ENCODE measurements at places on chromosomes 1 and 21. TPM values are rescaled to one million over a fixed set of nuclear protein-coding genes. Genes with fewer than 3 reads are reported as not detected.

Gene WNT3A
- total RNA-seq: not detected

Gene TTLL7
- total RNA-seq: 15.3 TPM

DNA sequence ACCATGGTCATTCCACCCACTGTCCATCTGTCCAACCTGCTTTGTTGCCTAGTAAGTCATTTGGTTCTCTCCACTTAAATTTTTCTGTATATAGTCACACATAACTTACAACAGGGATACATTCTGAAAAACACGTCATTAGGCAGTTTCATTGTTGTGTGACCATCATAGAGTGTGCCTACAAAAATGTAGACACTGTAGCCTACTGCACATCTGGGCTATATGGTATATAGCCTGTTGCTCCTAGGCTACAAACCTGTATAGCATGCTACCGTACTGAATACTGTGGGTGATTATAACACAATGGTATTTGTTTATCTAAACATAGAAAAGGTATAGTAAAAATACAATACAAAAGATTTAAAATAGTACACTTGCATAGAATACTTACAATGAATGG is 10.0 kb upstream of the NPL start:
- no peak for DNase-seq

- DNase-seq: no peak
Measured at GRCh38 chr21:33828083-33828482, 87.5 kb downstream of the ATP5PO start.

- DNase-seq: no peak
Measured at GRCh38 chr21:14241297-14241696, 25.3 kb downstream of the RBM11 start.

DNA sequence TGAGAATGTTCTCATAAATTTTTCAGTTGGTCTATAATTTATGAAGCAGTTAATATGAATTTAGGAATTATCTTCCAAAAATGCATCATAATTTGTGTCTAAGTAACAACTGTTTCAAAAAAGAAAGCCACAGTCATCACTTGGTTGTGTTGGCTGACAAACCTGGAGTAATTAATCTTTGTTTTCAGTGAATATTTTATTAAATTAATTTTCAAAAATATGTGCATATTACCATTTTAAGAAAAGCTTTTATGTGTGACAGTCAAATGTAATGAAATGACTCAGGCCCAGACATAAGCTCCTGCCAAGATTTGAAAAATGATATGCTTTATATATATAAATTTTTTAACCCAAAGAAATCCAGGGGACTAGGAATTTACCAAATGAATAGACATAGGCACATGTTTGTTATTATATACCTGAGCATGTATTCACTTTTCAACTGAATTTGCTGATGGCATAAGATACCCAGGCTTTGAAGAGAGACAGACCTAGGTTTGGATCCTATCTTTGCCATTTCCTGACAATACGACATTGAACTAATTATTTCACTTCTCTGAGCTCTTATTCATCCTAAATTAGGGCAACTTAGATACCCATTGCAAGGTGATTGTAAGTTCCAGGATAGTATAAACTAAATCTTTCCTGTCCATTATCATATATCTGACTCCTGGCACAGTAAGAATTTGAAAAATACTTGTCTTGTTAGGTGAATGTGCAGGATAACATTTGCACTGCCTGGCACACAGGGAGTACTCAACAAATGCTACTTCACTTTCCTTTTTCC is 729.5 kb upstream of the ADGRL2 start:
- DNase-seq: no peak

GRCh38 chr1:109466452-109467300 is at the start of gene SYPL2:
TSS of gene SYPL2 (plus strand) at chr1:109466546. CDS start at chr1:109466844, 298 bp downstream.
- peak; percentile 87 for DNase-seq

- DNase-seq: no peak
Measured at GRCh38 chr21:25539606-25540005, 67.7 kb downstream of the MRPL39 start.

DNA sequence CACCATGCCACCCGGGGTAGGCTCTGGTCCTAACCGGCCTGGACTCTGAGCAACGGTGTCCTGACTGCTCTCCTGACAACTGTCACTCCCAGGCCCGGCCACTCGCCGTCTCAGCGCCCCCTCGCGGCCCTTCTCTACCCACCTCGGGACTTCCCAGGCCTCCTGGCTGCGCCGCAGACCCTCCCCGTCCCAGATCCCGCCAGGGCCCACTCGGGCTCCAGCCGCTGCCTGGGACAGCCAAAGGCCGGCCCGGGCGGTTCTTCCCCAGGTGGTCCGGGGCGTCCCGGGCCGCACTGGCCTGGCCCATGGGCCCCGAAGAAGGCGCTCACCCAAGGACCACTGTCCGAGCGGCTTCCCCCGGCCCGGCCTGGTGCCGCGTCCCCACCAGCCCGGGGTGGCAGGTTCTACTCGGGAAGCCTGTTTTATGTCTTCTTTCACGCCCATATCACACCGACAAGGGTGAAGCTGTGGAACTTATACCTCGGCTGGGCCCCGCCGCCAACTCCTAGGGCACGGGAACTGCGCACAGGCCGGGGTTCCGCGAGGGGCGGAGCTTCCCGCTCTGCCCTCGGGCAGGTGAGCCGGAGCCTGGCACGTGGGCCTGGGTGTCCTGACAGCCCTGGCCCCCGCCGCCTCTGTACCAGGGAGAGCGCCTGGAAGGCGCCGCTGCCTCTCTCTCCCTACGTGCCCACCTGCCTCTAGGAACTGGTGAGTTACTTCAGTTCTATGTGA is 138.3 kb downstream of the TTLL7 start:
- peak; percentile 79 for DNase-seq

DNA sequence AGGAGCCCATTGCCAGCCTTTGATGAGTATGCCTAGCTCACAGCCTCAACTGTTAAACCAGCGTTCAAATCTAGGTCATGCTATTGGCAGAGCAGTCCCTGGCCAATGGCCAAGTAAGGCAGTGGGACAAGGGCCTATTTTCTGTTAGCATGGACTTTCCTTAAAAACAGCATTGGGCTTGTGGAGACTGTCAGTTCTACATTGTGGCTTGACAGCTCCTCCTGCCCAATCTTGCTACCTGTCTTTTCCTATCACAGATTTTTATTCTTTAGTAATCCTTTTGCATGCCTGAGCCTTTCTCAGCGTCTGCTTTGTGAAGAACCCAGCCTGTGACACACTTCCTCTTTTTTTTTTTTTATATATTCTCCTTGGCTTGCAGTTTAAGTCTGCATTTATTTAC is 56.4 kb downstream of the DIP2A start:
- no peak for DNase-seq

GRCh38 chr1:3910857-3911845 is 11.1 kb upstream of the C1orf174 start:
- DNase-seq: peak; percentile 93

DNA sequence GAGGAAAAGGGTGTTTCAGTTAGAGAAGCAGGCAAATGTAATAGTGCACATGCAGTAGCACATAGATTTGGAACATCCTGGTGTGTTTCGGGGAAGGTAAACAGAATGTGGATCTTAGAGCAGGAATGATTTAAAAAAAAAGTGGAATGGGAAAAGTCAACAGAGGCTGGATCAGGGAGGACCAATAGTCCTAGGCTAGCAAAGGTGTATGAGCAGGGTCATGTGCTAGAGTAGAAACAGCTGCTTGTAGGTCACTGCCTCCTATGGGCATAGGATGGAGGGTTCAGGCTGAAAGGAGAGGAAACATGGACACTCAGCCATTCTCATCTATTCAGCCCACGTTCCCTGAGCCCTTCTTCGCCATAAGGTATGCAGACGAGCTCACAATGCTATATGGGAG is 3.7 kb upstream of the KPNA6 start:
- DNase-seq: no peak

DNA sequence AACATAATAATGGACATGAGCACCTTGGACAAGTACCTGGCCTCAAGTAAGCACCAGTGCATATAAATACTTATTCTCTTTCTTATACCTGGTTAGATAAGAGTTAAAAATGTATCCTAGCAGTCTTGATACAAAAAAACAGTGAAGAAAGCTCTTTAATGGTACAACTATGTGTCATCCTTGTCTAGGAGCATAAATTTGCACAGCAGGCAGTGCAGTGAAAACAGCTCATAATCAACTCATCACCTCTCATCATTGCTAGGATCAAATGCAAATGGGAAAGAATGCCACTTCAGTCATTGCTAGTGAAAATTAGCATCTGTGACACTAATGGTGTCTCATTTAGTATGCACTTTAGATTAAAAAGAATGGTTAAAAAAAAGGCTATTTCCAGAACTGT is 7.6 kb downstream of the SAMSN1 start:
- no peak for DNase-seq

DNA sequence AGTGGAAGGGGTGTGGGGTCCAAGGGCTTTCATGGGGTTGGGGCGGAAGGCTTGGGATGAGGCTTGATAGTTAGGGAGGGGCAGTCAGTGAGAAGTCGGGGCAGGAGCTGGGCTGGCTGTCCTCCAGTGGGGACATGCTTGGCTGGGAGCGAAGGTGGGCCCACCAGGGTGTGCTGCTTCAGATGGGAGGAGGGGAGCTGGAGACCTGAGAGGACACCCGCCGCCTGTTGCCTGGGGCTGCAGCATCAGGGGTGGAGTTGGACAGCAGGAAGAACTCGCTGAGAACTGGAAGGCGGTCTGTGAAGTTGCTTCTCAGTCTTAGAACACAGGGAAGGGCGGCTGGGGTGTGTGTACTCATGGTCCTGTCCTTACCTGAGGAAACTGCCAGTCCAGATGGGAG is 1.6 kb downstream of the THEM5 start:
- peak; percentile 38 for DNase-seq

DNA sequence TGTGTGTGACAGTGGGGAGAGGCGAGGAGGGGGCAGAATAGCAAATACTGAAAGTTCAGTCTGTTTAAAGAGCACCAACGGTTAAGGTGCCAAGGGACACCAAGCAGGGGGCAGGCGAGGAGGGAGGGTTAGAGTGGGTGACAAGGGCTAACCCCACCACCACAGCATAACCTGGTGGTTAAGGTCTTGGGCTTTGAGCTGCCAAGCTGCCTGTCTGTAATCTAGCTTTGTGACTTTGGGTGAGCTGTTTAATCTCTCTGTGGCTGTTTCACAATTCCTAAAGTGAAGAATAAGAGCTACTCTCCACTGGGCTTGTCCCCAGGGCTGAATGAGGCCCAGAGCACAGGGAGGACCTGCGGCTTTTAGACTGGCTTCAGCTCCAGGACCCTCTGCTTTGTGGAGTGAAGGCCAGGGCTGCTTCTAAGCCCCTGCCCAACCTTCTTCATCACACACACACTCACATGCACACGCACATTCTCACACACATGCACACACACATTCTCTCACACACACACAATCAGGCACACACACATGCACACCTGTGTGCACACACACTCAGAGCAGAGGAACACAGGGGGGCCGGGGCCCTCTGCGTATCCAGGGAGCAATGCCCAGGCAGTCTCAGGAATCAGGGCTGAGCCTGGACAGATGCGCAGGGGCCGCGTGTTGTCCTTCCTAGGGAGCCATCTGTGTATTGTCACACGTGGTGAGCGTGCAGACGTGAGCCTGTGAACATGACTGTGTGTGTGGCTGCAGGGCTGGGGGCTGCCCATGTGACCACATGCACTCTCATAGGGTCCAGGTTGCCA is 101.6 kb upstream of the TARDBP start:
- peak; percentile 60 for DNase-seq

DNA sequence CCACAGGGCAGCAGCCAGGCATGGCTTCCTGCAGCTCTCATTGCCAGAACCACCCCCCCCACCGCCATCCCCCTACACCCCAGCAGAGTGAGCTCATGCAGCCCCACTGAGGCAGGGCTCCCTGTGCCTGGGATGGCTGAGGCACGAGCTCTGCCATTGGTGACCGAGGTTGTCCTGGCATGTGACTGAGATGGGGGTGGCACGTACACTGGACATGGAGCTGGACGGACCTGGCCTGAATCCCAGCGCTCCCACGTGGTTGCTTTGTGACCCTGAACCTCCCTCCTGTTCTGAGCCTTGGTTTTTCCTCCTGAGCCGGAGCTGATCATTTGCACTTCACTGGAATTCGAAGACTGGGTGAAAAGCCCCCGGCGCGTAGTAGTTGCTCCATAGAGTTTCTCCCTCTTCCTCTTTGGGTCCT is 28.3 kb downstream of the ALPL start:
- DNase-seq: no peak

DNA sequence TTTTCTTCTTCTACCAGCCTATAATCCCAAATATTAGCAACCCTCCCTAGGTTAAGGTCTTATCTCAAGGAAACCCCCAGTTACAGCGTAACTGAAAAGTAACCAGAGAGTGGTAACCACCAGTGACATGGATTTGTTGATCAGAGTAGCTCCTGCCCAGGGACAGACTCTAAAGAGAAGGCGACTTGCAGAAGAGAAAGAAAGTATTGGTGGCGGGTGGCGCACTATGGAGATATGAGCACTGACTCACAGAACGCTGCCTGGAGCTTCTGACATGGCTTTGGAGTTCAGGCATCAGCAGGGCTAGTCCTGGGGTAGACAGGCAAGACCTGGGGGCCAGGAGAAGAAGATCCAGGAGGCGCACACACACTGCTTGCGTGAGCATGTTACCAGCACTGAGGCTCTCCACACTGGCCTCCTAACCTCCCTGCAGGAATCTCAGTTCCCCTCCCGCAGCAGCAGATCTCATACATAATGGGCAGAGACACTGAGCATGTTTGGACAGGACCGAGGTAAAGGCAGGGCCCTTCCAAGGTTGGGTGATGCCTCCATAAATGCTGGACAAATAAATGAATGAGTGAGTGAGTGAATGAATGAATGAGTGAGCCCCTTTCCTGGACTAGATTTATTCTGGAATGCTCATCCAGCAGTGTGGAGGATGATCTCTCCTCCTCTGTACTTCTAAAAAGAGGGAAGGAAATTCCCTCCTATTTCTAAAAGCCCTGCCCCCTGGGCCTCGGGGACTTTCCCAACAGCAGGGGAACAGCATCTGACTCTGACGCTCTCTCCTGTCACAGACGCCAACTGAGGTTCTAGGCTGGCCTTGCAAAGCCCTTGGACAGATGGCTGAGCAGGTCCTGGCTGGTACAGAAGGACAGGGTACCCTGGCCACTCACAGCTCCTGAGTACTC is 175.5 kb downstream of the CLIC6 start:
- no peak for DNase-seq

DNA sequence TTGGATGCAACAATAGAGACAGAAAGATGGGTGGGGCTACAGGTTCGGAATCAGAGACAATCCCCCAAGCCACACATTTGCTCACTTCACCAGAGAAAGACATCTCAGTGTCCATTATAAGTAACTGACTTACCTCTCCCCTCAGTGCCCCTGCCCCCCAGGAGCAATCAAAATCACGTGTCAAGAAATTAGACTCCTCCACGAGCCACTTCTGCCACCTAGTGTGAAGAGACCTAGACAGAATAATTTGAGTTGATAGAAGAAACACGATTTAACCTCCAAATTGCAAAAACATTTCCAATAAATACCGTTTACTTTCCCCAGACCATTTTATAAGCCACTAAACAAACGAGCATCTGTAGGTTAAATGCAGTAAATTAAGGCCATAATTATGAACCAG is 123.2 kb downstream of the SLC30A10 start:
- no peak for DNase-seq

DNA sequence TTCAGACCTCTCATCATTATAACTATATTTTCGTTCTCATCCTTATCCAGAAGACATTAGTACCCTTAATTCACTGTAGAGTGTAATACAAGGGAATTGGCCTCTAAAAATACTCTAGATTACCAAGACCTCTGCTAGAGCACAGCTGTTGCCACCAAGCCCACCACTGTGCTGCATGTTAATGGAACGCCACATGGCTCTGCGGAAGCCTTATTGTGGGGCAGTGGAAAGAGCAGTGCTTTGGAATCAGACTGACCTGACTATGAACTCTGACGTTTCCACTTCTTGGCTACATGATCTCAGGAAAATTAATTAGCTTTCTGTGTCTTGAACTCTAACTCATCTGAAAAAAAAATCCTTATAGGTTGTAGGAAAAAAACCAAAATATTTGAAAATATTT is 222.1 kb downstream of the LMX1A start:
- no peak for DNase-seq

All from osteoblast (primary cell).